ENCODE measurements at places on chromosomes 2 and 18. TPM values are rescaled to one million over a fixed set of nuclear protein-coding genes. Genes with fewer than 3 reads are reported as not detected.

The EIF2B4 gene
- total RNA-seq, result 43.3 TPM

The FOXI3 gene
- not detected for total RNA-seq

The IL1F10 gene
- total RNA-seq, result not detected

The CRYGC gene
- not detected for total RNA-seq

The SLC4A5 gene
- total RNA-seq, result 5.9 TPM

The VWC2L gene
- not detected for total RNA-seq

The UCN gene
- total RNA-seq, result 1.2 TPM

The GALNT13 gene
- total RNA-seq, result not detected

The KCNG2 gene
- not detected for total RNA-seq

The PLGLB2 gene
- total RNA-seq, result 2.5 TPM

The DIPK1C gene
- not detected for total RNA-seq

The GAREM2 gene
- total RNA-seq, result 3.1 TPM

The LBX2 gene
- total RNA-seq, result 0.69 TPM

The MFF gene
- 66.4 TPM for total RNA-seq

The INPP5D gene
- total RNA-seq, result 247 TPM

The DSEL gene
- 0.10 TPM for total RNA-seq

The ASTL gene
- total RNA-seq, result 1.0 TPM

The CNGA3 gene
- not detected for total RNA-seq

The PCGF1 gene
- total RNA-seq, result 34.7 TPM

The TTR gene
- total RNA-seq, result not detected

The GCG gene
- total RNA-seq, result not detected

The IHH gene
- not detected for total RNA-seq

The BIRC6 gene
- 155 TPM for total RNA-seq

The ZNF396 gene
- total RNA-seq, result 2.2 TPM

The TMEM200C gene
- total RNA-seq, result not detected

The DPP10 gene
- total RNA-seq, result not detected

The MYOM1 gene
- total RNA-seq, result 4.1 TPM

The GBX2 gene
- total RNA-seq, result not detected

The BARD1 gene
- total RNA-seq, result 19.0 TPM

The POTEC gene
- not detected for total RNA-seq

The PECR gene
- total RNA-seq, result 10.0 TPM

The LIMS4 gene
- total RNA-seq, result not detected

The PLGLB1 gene
- total RNA-seq, result 8.3 TPM

The NPPC gene
- not detected for total RNA-seq

The PTPN4 gene
- total RNA-seq, result 28.8 TPM

The CLEC4F gene
- total RNA-seq, result not detected

The POMC gene
- 3.2 TPM for total RNA-seq

The CDH2 gene
- total RNA-seq, result not detected

The ATP5F1A gene
- total RNA-seq, result 348 TPM

The PTH2R gene
- total RNA-seq, result 0.29 TPM

The ASB18 gene
- not detected for total RNA-seq

The LYG2 gene
- not detected for total RNA-seq

The OTOF gene
- total RNA-seq, result not detected

The DES gene
- total RNA-seq, result not detected

The CPSF3 gene
- 44.6 TPM for total RNA-seq

The NPAS2 gene
- total RNA-seq, result not detected

The OSR1 gene
- not detected for total RNA-seq

The SCN3A gene
- 2.6 TPM for total RNA-seq

The NGEF gene
- not detected for total RNA-seq

The PDE1A gene
- not detected for total RNA-seq

The OSBPL1A gene
- total RNA-seq, result 0.81 TPM
